Kasumi-1 (cell line): ENCODE measurements at places on chromosomes 1 and 21.
A peak's percentile ranks its signal among the peaks of the same experiment; 100 is the strongest.

DNA sequence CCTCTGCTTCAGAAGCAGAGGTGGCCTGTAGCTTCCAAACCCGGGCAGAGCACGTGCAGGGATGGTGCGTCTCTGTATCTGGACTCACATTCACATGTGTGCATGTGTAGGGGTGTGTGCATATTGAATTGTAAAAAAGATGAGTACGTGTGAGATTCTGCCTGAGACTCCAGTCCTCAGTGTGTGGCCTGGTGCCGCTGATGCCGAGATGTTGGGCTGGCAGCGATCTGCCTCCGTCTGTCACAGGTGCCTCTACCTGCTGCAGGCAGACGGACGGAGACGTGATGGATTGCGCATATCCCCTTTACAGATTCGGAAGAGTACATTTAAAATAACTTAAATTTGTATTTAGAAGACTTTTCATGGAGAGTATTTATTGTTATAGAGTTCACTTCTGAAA is 53.6 kb downstream of the ADARB1 start:
- DNase-seq, result no peak

- peak; percentile 34 for DNase-seq
These were observed 4.3 kb upstream of the SPATC1L start for GRCh38 chr21:46188226-46189212.

- no peak for DNase-seq
These were observed 6.8 kb downstream of the TIE1 start for GRCh38 chr1:43307458-43308158.

DNA sequence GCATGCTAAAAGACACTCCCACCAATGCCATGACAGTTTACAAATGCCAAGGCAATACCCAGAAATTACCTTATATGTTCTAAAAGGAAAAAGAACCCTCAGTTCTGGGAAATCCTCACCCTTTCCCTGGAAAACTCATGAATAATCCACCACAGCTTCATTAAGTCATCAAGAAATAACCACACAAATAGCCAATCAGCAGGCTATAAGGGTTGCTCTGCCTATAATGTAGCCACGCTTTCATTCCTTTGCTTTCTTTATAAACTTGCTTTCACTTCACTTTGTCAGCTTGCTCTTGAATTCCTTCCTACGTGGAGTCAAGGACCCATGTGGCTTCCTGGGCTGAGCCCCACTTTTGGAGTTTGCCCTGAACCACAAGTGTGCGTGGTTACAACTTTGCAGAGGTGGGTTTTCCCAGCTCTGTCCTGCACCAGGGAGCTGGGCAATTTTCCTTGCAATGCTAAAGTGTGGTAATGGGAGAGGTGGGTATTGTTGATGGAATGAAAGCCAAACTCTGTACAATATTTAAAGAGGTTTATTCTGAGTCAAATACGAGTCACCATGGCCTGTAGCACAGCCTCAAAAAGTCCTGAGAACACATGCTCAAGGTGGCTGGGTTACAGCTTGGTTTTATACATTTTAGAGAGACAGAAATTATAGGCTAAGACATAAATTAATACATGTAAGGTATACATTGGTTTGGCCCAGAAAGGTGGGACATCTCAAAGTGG is 42.2 kb upstream of the COG2 start:
- DNase-seq, result no peak

GRCh38 chr1:17440827-17441168 is 1.3 kb upstream of the RCC2 start:
- no peak for DNase-seq

DNA sequence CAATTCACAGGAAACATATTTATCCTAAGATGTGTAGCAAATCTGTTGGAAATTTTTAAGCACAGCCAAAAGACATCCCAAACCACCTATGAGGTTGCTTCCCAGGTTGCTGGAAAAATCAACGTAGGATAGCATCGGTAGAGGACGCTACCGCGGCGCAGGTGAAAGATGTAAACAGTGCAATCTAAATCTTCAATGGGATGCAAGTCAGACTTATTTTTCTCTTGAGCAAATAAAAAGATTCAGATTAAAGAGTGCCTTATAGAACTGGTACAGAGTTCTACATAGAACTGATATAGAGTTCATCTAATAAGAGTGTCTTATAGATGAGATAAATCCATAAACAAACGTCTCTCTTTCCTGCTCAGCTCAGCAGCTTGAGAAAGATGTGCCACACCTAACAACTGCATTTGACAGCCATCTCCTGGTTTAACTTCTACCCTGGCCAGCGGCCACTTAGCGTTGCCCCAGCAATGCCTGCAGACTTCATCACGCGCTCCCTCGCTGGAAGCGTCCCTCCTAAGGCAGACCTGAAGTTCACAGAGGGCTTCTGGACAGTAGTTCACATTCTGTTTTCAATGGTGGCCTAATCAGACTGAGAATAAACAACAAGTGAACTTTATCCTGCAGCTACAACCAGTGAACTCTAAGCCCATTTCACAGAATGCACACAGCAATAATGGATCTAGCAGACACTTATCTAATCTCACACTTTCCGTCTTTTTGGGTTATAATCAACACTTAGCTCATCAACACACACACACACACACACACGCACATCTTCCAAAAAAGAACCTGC is 164.5 kb downstream of the TOMM20 start:
- no peak for DNase-seq

- DNase-seq, result no peak
These were observed 36.8 kb upstream of the PWP2 start for GRCh38 chr21:44070391-44070790.

DNA sequence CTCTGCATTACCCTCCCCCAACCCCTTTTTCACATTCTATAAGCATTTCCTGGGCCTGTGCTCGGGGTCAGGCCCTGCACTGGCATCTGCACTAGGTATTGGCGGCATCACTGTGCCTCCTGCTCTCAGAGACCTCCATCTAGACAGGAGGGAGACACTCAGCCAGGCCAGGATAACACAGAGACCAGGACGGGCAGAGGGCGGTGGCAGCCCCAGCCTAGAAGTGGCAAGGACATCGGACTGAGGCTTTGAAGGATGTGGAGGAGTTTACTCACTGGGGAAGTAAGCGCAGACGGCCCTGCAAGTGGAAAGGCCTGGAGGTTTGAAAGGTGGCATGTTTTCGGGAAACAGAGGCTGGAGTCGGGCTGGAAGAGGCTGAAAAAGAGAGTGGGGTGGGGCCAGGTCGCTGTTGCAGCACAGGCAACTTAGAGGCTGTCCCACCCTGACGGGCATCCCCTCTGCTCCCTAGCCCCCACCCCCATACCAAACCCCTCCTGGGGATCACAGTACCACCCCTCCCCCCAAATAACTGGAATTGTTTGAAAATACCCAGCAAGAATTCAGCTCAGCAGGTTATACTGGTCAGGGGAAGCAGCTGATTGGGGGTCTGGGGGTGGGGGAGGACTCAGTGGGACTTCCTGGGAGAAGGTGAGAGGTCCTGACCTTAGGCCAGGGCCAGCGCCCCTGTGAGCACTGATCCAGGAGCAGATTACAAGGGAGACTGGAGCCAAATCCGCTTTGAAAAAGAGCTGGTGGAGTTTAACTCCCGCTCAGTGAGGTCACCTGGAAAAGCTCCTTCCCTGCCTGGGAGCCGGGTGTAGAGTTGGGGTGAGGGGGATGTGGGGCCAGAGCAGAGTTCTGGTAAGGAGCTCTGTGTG is 121.8 kb upstream of the WNT4 start:
- no peak for DNase-seq

DNA sequence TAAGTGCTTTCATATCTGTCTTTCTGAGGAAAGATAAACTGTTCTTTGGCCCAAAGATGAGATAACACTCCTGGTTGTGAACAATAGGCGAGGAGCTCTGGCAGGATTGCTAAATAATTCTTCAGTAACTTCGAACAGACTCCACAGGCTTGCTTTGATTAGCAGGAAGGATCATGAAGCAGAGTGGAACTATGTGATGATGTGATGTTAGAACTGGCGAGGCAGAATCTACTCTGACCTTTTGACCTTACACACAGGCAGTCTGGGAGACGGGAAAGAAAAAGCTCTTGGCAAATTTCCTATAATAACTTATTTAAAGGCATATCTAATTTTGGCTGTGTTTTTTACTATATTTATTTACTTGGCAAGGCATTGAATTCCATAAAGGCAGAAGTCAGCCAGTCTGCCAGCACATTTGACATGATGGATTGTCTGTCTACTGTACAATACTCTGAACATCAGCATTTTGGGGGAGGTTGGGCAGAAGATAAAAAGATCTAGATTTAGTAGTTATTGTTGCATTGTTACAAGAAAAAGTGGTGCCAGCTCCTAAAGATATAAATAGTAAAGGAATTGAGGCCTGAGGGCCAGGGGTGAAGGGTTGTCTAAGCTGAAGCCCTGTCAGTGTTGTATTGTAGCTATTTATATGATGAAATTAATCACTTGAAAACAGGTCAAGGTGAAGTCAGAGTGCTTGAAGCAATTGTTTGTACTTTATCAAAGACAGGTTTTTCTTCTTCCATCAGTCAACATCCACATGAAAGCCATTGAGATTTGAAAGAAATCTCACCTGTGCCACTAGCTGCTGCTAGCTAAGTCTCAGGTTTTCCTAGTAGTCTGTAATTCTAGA is 708.8 kb downstream of the LTN1 start:
- DNase-seq, result no peak

GRCh38 chr1:151419819-151420218 is 20.4 kb downstream of the PSMB4 start:
- DNase-seq, result no peak

GRCh38 chr1:85862456-85862855 is 154.2 kb upstream of the ZNHIT6 start:
- DNase-seq, result no peak

GRCh38 chr1:183272390-183272848 is 86.4 kb downstream of the LAMC2 start:
- no peak for DNase-seq

DNA sequence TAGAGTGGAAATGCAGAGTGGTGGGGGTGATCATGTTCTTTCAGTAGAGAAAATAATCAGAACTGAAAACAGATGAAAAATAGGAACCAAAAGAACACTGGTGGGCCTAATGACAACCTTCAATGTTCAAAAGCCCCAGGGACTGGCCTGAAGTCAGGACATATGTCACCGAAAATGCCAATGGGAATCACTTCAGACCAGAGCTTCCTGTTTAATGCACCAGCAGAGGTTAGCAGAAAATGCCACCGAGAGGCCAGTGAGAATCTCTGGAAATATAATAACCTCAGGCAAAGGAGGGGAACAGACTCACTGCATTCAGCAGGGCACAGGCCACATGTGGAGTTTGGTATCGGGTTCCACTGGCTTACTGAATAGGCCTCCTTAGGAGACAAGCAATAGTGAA is 15.9 kb upstream of the CD58 start:
- DNase-seq, result no peak

DNA sequence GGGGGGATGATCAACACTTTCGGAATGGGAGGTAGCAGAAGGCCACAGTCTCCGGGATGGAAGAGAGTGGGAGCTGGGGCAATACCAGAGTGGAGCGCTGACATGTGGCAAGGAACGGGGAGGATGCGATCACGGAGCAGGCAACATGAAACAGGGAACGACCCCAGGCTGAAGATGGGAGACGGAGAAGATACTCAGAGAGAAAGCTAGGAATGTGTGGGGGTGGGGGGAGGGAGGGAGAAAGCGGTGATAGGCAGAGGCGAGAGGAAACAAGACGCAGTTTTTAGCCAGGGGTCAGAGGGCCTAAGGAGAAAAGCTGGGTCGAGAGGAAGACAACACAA is 577 bp downstream of the RAB3GAP2 start:
- DNase-seq, result peak; percentile 36

- peak; percentile 54 for DNase-seq
These were observed 6.8 kb upstream of the BSDC1 start for GRCh38 chr1:32400876-32401631.

DNA sequence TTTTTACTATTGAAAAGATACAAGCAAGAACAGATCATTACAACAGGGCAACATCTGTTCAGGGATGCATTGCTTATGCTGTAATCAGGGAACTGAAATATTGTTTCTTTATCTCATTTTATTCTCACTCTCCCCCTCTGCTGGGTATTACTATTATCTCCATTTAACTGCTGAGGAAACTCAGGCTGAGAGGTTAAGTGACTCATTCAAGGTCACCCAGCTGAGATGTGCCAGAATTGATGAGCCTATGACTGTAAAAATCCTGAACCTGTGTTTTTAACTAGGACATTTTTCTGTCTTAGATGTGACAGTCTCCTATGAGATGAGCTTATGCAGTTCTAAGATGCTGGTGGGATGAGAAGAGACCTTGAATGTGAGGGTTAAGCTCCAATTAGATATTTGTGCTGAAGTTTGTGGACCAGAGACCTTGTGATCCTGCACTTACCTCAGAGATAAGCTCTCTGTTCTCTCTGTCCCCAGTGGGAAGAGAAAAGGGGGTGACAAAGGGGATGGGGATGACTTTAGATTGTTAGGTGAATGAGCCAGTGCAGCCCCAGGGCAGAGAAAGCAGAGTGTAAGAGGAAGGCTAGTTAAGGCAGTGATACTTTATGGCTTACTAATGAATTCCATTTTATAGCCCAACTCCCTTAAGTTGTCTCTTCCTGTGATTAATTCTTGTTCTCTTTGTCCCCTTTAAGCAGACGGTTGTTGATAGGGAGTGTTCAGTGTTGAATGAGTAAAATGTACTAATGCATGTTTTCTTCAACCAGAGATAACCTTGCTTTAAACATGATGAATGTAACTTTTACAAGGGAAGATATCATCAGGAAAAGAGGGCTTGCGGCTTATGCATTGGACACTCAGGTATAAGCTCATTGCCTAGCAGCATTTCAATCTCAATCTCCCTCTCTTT is 111.4 kb downstream of the HLX start:
- DNase-seq, result no peak

GRCh38 chr1:200150721-200151120 is 123.2 kb downstream of the NR5A2 start:
- DNase-seq, result no peak

DNA sequence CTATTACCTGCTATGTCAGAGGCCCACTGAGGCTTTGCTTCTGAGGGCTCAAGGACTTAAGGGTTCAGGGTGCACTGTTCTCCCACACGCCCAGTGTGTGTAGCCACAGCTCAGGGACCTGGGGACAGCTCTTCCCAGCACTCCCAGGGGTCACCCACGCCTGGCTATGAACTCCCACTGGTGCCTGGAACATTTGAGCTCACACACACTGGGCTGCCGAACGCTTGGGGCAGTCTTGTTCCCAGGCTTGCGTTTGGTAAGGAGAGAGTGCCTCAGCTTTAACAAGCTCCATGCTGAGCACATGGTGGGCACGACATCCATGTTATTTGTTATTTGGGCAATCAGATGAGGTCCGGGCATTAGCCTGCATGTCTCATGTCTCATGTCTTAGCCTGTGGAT is 37.6 kb downstream of the STUM start:
- DNase-seq, result no peak

DNA sequence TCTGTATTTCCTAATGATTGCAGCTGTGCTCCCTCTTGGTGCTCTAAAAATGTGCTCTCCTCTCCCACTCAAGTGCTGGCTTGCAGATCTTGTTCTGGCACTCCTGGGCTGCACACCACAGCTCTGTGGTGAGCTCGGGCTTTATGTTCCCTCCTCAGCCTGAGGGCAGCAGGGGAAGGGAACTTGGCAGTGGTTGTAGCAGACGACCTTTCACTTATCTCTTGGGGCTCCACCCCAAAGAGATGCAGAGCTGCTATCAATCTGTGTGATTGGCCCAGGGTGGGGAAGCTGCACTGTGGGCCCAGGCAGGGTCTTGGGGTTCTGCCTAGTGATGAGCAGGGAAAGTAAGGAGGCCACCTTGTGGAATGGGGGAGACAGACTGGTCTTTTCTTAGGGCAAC is 143.5 kb upstream of the GORAB start:
- no peak for DNase-seq
